Activated effector memory CD4-positive, alpha-beta T cell treated with anti-CD3 and anti-CD28 coated beads, Interleukin-2, amount 50 U/mL, for 16 hours (primary cell): ENCODE measurements at places on chromosomes 7 and 10.

DNA sequence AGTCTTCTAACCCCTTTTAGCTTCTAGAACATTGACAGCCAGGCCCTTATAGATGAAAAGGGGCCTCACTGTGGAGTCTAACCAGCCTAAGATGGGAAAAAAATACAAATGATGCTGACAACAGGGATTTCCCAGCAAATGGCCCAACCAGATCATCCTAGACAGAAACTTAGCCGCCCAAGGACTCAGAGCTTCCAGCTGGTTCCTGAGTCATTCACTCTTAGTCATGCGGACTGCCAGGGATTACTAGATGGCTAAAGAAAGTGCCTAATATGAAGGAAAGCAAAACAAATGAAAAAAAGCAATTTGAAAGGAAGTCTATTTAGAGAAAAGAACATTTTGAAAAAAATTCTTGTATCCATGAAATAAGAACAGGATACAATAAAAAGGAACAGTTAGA, 23.7 kb downstream of the TSPAN14 start:
- peak; percentile 72 for DNase-seq

DNA sequence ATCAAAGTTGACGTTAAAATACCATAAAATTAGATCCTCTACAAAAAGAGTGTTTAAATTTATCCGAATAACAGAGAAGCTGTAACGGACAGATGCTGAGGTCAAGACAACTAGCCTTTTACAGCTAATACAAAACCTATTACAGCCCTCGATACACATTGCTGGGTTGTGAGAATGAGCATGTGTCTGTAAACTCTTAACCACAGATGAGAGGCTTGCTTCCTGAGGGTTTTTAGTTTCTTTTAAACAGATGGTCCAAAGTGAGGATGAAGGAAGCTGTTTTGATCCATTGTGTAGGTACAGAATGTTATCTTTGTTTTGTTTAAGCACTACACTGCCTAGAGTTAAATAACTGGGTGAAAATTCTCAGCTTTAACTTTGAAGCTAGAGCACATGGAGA, 578.2 kb downstream of the PARD3 start:
- DNase-seq = no peak

DNA sequence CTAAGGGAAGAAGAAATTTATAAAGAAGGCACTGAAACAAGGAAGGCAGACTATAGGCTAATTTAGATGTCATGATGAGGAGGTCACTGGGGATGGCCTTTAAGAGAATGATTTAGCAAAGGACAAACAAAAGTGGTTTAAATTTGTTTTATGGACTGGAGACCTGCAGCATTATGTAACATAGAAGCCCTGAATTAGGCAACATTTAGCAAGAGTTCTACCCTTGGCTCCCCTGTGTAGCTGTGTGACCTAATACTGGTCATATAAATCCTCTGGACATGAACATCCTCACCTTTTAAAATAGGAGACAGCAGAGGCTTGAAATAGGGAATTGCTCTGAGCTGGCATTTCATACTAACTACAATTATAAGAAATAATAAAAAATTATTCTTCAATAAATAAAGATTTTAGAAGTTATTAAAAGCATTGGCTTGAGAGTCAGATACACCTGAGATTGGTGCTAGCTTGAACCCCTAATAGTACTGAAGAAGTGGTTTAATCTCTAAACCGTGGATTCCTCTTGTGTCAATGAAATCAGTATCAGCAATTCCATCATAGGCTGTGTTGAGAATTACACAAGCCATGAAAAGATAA, 48.9 kb downstream of the RNLS start:
- DNase-seq = no peak

GRCh38 chr10:5953676-5954075, 23.7 kb downstream of the IL15RA start:
- no peak for DNase-seq
